Kidney epithelial cell (primary cell): ENCODE measurements at places on chromosomes 16 and 17.

DNA sequence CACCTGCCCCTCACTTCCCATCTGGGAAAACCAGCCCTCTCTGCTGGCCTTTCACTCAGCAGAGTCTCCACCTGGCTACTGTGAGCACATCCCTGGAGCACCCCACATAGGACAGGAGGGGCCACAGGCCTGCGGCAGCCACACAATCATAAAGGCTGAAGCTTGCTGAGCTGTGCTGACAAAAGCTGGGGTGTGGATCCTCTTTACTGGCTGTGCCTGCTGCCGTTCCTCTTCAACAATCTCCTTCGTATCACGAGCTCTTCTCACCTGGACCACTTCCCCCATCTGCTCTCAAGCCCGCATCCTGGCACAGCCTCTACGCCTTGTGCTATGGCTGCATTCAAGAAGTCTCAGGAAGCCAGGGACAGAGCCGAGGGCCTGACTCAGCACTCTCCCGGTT, 86.1 kb downstream of the ZNF778 start:
- DNase-seq = no peak

DNA sequence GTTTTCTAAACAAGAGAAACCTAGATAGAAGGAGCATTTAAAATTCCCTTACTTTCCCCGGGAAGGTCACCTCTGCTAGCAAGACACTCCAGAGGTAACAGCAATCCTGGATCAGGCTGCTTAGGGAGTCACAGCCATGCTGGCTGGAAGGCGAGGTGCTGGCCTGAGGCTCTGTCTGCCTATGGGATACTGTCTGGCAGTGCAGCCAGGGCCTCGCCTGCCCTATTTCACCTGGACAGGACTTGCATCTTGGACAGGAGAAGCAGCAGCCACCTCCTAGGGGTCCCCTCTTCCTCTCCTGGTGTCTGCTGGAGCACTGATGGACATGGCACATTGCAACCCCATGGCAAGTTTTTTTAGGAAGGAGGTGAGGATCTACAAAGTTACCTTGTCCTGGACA, 15.1 kb downstream of the FA2H start:
- DNase-seq = no peak

- DNase-seq = no peak
Measured at GRCh38 chr17:13016881-13017654, 759 bp downstream of the ELAC2 start.

- no peak for DNase-seq
Measured at GRCh38 chr16:50960517-50961202, 190.4 kb downstream of the SALL1 start.

GRCh38 chr17:78736526-78737079, 45.5 kb downstream of the CYTH1 start:
- DNase-seq = no peak

- no peak for DNase-seq
Measured at GRCh38 chr17:51185763-51186332, 19.6 kb downstream of the NME2 start.

- no peak for DNase-seq
Measured at GRCh38 chr16:49682577-49683165, 173.2 kb downstream of the ZNF423 start.

DNA sequence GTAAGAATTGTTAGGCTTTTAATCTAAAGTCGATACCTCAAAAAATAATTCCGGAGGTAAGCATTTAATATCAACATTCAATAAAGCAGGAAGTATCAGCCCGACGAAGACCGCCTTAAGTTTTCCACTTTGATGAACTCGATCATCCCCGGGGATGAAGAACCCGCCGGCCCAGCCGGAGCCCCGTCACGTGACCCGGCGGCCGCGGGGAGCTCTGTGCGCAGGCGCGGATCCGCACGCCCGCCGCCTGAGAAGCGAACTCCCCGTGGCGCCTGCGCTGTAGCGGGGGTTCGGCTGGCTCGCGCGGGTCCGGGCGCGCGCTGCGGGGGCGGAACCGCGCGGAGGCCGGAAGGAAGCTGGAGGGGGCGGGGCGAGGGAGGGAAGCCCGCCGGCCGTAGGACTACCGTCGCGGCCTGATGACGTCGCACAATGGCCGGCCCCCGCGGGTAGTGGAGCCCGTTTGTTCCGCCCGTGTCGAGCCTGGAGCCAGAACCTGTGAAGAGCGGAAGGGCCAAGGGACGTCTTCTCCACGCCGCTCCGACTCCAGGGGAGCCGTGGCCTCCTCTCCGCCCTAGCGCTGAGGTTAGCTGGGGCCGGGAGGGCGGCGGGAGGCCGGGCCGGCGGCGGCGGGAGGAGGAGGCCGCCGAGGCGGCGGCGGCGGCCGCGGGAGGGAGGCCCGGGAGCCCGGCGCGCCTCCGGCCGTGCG, at the start of gene ZC3H18:
TSS of gene ZC3H18 (plus strand) at position 419 of the 706 bp plus-strand sequence. CDS start 6,721 bp downstream, outside the sequence.
- peak; percentile 66 for DNase-seq
